KG1 (cell line): ENCODE measurements at places on chromosomes 4 and X.

DNA sequence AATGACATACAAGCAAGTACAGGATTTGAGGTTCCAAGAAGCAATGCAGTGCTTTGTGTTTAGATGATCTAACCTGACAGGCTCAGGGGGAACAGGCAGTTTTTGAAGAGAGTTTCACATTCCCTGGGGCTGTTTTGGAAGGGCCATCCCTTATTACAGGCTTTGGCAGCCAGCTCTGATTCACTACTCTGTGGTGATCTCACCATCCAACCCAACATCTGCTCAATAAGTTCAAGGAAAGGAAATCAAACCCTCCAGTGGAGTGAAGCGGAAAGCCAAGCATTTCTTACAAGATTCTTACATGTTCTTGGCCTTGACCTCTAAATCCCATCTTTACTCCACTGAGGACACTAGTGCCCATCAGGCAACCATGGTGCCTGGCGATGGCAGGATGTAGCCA, 7.5 kb downstream of the IDS start:
- no peak for DNase-seq

- DNase-seq, result no peak
These were observed 103.1 kb upstream of the LSM6 start for GRCh38 chr4:146072376-146072775.

DNA sequence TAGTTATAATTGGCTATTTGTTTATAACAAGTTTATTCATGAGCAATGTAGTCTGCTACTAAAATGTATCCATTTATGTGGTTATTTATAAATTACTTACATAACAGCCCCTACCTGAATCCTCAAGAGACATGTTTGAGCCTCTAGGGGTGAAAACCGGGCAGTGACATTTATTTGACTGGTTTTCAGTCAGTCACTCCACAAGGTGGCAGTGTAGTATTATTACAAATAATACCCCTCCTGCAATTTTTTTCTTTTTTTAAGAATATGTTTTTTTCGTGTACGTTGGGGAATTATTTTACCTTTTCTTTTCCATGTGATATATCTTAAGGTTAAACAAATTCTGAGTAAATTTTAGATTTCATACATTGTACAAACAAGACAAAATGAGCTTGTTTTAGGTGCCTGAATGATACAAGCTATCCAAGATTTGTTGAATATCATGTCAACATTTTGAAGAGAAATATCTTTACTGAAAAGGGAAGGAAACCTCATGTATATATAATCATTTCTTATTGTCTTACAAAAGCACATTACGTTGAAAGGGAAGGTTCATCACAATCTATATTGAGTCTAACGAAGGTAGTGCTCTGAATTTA, 598.7 kb upstream of the TECRL start:
- DNase-seq, result no peak

DNA sequence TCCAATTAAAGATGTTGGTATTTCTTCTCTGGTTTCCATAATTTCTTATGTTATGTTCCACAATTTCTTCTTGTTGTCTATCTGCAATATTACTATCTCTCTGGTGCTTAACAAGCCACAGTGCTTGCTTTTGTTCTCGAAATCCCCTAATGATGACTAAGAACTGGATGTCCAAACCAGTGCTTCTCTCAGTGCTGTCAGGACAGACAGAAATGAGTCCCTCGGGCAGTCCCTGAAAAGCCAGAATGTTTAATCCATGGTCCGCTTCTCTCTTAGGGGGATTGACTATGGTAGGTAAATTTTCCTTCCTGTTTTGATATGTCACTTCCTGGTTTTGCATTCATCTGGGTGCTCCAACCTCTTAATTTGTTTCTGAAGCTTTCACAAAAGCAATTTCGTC, 321.6 kb upstream of the PCDH10 start:
- DNase-seq, result no peak

- DNase-seq, result no peak
These were observed 70.8 kb upstream of the PGRMC2 start for GRCh38 chr4:128358231-128358912.

DNA sequence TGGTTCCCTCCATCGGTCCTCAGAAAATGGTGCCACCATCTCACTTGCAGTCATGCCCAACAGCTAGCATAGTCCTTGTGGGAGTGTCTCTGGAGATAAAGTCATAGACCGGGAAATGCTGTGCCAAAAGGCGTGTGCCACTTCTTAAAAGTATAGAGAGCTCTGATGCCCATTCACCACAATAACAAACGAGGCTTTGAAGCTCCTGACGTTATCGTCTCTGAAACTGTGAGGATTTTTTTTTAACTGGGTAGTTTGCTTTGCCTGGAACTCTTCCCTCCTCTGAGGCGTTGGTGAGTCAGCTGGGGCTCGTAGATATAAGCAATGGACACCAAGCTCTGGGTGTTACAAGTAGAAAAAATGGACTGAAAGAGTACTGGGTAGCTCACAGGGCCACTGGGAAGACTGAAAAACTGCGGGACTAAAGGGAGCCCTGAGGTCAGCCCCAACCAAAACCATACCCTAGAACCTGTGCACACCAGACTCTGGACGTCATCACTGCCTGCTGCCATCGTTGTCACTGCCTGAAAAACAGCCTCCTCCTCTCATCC, 89.4 kb upstream of the TRIM2 start:
- DNase-seq, result no peak

GRCh38 chrX:110118530-110118929, 115.6 kb downstream of the TMEM164 start:
- no peak for DNase-seq

DNA sequence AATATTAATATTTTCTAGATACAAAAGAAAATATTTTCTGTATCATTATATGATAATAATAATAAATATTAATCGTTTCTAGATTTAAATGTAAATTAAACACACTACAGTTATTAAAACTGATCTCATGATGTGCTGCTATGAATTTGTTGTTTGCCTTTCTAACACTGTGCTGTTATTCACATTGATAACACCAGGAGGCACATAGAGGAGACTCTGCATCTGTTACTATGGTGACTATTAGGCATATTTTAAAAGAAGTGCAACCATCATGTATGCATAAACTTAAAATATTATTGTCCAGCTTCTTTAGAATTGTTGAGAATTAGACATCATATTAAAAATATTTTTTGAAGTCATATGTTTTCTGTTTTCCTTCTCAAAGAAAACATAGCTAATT, 11.8 kb upstream of the PDGFC start:
- no peak for DNase-seq

DNA sequence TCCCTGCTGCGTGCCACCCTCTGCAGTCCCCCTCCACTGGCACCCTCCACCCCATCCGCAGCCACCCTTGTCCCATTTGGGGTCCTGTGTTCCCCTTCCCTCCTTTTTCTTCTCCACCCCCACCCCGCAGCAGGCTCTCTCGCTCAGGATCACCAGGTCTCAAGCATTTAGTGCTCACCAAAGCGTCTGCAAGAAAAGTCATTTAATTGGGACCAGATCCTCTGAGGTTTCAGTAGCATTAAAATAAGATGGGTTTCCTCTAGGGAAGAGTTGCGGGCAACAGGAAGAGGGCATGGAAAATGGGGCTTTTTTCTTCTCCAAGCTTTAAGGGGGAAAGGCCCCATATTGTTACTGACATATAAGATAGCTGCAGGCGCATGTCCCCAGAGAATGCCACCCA, 4.9 kb upstream of the HAUS7 start:
- DNase-seq, result no peak

DNA sequence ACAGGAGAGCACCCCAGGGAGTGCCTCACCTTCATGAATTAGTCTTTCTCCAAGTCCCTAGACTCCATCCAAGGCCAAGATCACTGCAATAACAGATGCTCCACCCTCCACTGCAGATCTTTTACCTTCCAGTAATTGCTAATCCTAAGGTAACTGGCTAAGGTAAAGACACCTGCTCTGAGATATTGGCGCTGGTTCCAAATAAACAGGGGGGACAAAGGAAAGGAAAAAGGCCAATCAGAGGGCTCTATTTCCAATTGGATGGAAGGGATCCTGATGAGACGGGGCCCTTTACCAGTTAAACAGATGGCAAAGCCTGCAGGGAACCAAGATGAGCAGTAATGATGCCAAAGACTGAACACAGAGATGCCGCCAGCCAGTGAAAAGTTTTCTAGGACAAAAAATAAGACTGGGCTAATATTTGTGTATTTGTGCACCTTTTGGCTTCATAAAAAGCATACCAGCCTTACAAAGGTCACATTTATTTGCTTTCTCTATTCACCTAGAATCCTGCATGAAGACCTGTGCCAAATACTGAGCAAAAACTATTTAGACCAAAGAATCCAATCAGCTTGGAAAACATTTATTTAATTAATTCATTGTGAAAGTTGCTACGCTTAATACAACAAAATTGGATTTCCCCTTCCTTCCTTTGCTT, 148.5 kb downstream of the PPP3CA start:
- DNase-seq, result no peak

GRCh38 chrX:131068945-131069719, 11.0 kb downstream of the ARHGAP36 start:
- DNase-seq, result no peak
